ENCODE measurements at places on chromosomes 7 and 10.

- DNase-seq = no peak
These were observed 48.5 kb downstream of the FOXL3 start for GRCh38 chr7:338295-339061.

GRCh38 chr7:98058186-98058585, 48.5 kb upstream of the LMTK2 start:
- DNase-seq = no peak

DNA sequence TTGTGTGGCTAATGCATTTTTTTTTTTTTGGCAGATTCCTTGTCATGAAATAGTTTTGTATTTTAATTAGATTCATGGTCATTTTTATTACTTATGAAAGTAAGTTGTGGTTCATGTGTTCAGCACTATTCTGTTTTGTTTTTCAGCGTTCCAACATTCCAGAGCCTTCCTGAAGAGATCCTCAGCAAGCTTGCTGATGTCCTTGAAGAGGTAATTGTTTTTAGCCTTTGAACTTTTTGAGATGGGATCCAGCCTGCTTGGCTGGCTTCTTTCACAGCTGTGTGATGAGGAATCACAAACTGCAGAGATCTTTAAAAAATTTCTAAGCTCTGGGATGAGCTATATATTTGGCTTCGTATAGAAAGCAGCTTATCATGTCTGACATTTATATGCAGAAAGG, 208.0 kb upstream of the CSTF2T start:
- DNase-seq = no peak

- no peak for DNase-seq
These were observed 18.6 kb downstream of the KCP start for GRCh38 chr7:128891942-128892269.

- DNase-seq = no peak
These were observed 198.0 kb downstream of the CAMK1D start for GRCh38 chr10:12547301-12547771.

GRCh38 chr7:35878351-35878750, 77.5 kb downstream of the SEPTIN7 start:
- no peak for DNase-seq

DNA sequence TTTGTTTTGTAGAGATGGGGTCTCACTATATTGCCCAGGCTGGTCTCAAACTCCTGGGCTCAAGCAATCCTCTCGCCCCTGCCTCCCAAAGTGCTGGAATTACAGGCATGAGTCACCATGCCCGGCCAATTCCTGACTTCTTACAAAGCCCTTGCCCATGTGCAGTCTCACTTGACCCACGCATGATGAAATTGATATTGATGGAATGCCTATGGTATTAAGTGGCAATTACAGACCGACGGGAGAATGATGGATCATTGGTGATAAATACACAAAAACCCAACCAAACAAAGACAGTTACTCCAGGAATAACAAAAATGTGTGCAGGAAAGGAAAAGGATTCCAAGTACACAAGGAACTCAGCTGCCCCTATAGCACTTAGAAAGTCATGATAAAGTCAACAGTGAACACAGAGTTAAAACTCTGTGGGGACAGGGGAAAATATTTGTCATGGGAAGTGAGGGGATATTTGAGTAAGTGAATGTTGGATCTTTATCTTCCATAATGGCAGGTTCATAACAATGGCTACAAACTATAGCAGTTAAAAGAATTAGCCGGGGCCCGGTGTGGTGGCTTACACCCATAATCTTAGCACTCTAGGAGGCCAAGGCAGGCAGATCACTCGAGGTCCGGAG, 21.6 kb downstream of the HIP1 start:
- DNase-seq = no peak

DNA sequence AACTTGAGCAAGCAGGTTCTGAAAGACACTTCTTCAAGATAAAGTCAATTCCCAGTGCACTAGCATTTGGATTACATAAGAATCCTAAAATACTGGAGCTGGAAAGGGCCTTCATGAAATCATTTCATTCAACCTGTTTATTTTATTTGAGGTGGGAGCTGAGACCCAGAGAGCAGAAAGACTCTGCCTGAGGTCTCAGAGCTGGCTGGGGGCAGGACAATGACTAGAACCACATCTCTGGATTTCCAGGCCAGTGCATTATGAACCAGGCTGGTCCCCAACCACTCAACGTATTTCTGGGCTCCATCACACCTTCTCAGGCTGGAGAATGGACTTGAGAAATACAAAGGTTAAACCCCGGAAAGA, 8.4 kb downstream of the ANXA11 start:
- DNase-seq = no peak

- DNase-seq = no peak
These were observed 106.6 kb upstream of the DOCK1 start for GRCh38 chr10:126798649-126799048.

GRCh38 chr7:19116121-19117090, 1.0 kb downstream of the TWIST1 start:
- DNase-seq = no peak

DNA sequence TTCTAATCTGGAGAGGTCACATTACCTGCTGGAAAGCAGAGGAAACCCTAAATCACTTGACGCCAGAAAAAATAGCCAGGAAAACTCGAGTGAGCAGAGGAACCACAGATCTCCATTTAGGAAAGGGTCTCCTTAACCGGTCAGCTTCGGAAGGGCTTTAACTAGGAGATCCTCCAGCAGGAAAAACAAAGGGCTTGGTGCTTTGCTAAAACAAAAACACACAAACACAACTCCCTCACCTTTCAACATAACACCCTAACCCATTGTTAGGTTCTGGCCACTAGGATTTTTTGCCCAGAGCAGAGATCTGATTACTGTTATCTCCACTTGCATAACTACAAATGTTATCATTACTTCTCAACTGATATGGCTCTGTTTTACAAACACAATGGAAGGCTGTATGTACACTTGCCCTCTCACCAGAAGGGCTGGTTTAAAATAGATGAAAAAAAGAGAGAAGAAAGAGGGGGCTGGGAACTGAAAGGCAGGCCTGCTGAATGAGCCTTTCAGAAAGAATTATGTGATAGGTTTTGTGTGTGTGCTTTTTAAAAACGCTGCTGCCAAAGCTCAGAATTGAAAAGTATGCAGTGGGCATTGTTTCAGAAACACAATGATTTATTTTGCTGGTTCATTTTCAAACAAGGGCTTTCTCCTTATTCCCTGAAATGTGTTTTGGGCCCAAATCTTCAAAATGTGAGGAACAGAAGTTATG, 161.5 kb downstream of the FGFR2 start:
- no peak for DNase-seq

- DNase-seq = no peak
These were observed 324.4 kb upstream of the ZNF32 start for GRCh38 chr10:43972976-43973647.

DNA sequence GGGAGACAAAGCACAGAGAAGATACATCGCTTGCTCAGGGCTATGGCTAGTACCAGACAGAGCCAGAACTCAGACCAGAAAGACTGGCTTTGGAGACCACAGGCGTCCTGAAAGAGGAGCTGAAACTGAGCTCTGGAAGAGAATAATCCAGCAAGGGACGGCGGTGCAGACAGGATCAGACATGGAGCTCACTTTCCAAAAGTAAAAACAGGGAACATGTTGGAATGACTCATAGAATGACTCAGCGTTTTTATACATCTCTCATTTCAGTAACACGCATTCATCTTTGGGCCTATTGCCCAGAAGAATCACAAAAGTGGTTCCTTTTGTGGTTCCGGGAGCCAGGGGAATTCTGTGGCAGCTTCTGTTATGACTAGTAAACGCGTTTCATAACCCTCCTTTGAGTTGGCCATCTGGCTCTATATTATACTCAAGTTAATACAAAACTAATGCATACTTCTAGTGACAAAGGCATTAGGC, 37.2 kb downstream of the PLEKHS1 start:
- no peak for DNase-seq

GRCh38 chr7:6606866-6607583, 8.4 kb upstream of the ZNF853 start:
- no peak for DNase-seq

- DNase-seq = no peak
These were observed 26.8 kb upstream of the VKORC1L1 start for GRCh38 chr7:65846008-65846570.

GRCh38 chr7:127766831-127767459, 115.0 kb downstream of the SND1 start:
- DNase-seq = no peak

- no peak for DNase-seq
These were observed 386.8 kb upstream of the HPS1 start for GRCh38 chr10:98833542-98833941.

GRCh38 chr10:127319691-127320090, 123.3 kb upstream of the INSYN2A start:
- DNase-seq = no peak

DNA sequence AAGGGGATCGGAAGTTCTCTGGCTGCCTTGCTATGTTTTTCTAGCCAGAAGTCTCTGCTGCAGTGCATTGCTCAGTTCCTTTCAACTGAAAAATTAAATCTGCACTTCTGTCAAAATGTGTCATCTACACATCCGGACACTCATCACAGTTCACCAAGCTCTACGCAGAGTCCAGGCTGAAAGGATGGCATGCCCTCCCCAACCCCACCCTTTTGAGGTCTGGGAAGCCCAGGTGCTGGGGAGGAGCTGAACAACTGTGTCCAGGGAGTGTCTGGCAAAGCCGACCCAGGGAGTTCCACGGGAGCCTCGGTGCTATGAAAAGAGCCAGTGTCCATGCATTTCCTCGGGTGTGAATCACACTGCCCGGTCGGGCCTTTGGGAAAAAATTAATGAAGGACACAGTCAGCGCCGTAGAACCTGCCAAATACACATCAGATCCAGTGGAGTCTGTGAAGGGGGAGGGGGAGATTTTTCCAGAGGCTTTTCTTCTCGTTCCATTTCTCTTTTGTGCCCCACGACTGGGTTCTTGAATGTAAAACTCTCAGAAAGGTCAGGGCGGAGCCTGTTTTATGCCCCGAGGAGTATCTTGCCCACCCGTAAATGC, 757 bp upstream of the PALS2 start:
- DNase-seq = peak; percentile 3
